ENCODE measurements at places on chromosomes 2 and 18.
A peak's percentile ranks its signal among the peaks of the same experiment; 100 is the strongest.

- no peak for DNase-seq
Observed at GRCh38 chr2:220814441-220814840, 757.7 kb downstream of the EPHA4 start.

DNA sequence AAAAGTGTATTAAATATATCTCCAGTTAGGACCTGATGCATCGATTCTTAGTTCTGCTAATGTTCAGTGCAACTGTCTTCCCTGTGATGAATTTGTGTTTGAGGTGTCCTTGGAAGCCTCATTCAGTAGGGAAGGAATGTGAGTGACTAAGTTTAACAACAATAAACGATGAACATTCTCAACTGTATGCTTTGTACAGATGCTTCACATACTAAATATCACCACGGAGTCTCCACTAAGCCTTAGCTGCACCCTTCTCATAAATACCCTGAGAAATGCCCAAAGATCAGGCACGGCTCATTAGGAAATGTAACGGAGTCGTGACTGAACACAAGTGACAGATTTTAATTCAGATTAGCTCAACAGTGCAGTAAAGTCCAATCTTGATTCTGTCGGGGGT lies 24.4 kb upstream of the AGFG1 start:
- DNase-seq, result no peak

DNA sequence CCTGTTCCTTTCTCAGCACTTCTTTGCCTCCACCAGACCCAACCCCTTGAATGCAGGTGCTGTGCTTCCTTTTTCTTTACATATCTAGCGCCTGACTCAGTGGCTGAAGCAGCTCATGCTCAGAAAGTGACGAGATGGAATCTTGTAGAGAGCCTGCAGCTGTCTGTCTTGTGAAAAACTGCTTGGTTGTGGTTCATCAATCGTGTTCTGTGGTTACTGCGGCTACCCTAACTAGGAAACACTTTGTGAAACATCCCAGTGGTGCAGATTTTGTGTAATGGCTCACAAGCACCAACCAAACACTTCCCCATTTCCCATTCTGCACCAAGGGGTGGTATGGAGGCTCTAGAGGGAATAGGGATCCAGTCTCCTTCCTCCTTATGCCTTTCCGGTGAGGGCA lies 307.2 kb upstream of the MMADHC start:
- no peak for DNase-seq

DNA sequence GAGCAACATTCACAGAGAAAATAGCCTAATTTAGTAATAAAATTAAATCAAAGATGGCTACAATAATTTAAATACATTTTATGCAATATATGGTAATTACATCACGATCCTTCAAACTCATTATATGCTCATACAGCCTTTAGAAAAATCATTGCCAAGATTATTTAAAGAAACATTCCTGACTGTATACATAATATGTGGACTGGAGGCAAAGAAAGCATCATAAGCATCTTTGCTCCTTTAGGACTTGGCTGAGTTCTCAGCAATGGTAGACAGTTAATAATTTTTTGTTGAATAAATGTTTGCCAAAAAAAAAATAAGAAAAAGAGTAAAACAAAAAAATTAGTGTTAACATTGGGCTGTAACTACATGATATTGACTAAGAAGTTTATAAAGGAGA lies 26.9 kb downstream of the NCKAP5 start:
- no peak for DNase-seq

DNA sequence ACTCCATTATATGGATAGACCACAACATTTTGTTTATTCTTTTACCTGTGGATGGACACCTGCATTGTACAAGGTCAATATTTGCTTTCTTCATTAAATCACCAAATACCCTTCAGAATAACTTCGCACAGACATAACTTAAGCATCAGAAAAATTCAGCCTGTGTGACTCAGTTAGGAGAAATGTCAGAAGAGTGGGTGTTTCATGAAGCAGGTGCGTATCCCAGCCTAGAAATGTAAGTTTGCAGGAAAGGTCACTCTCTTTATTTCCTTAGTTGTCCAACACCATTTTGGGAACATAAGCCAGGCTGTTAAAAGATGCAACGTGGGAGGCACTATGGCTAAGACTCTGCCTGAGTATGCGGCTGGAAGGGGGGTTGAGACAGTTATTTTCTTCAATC lies 48.6 kb upstream of the FHL2 start:
- DNase-seq, result no peak

DNA sequence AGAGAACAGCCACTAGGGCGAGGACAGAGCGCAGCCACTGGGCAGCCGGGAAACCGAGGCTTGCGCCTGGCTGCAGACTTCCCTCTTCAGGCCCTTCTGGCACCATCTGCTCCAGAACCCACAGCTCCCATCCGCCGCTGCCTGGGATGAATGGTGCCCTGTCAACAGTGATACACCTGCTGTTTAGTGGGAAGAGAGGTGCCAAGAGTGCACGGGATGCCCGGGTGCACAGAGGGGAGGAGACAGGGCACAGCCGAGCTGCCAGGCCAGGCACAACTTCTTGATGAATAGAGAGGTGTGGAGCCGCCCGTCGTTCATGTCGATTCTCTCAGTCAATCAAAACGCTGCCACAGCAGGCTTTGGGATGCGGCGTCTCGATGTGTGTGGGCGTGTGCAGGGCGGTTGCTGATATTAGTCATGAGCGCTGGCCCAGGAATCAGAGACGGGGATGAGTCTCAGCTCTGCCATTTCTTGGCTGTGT lies 39.5 kb downstream of the RRM2 start:
- DNase-seq, result no peak

DNA sequence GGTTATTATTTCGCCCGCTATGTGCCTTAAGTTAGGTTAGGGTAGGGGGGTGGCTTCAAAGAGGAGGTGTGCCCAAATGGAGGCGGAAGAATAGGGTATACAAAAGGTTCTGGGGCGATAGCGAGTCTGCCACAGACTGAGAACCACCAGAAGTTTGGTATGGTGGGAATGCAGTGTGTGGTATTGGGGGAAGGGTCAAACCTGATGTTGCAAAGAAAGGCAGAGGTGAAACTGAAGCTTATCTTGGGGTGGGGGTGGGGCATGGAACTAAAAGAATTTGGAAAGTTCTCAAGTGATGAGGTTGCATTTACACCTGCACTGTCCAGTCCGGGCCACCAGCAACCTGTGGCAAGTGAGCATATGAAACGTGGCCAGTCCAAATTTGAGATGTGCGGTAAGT lies 11.8 kb upstream of the CCBE1 start:
- no peak for DNase-seq

- DNase-seq, result no peak
Observed at GRCh38 chr18:35590935-35591334, 9.4 kb downstream of the GALNT1 start.

- no peak for DNase-seq
Observed at GRCh38 chr2:224687156-224687555, 29.0 kb downstream of the CCDC195 start.

- DNase-seq, result peak; percentile 22
Observed at GRCh38 chr2:10028988-10029874, 14.1 kb upstream of the KLF11 start.

- no peak for DNase-seq
Observed at GRCh38 chr18:57230861-57231585, 84.1 kb downstream of the BOD1L2 start.

- no peak for DNase-seq
Observed at GRCh38 chr2:79530443-79530842, 17.6 kb downstream of the CTNNA2 start.

GRCh38 chr18:11504962-11505361 lies 104.4 kb upstream of the SLC35G4 start:
- no peak for DNase-seq

DNA sequence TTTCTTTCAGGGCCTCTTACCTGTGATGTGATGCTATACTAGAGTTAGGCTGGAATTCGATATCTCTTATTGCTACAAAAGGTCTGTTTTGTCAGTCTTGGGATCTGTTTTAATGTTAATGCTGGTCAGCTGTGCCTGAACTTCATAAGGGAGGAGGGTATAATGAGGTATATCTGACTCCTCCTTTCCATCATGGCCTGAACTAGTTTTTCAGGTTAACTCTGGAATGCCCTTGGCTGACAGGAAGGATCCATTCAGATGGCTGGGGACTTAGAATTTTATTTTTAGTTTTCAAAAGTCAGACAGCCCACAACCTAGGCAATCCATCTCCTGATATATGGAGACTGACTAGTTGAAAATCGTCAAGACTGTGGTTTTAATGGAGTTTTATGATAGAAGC lies 35.9 kb upstream of the TBC1D8 start:
- DNase-seq, result no peak

DNA sequence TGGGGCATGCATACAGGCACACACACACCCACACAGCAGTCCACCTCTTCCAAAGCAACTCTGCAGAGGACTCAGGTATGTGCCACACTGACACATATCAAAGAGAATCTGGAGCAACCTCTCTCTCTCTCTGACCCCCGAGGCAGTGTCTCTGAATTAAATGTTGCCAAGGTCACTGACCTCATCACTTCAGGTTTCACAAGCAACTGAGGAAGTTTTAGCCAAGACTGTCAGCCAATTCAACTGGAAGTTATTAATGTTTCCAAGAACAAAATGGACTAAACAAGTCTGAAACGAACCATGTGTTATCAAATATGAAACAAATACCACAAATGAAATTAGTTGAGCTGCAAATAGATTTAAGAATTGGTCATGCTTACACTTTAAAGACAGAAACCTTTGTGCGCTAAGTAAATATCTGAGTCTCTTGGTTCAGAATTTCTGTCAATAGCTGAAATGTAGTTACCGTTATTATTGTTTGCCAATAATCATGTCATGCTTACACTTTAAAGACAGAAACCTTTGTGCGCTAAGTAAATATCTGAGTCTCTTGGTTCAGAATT lies 86.1 kb downstream of the SLC25A12 start:
- DNase-seq, result no peak

DNA sequence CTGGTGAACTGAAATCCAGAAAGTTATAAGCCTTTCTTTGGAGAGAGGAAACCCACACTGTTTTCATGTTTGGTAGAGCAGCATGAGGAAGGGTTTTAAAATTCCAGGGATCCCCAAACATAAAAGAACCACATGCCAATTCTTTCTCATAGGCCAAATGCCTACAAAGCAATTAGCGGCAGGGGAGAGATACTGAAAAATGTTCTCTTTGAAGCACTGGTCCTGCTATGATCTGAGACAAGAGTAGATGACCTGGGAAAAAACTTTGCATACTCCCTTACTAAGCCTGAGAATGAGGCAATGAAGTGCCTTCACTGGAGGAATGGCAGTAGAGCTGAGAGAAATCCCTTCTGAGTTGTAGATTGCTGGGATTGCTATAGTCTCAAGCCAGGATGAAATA lies 1261.7 kb downstream of the DSC3 start:
- DNase-seq, result no peak

DNA sequence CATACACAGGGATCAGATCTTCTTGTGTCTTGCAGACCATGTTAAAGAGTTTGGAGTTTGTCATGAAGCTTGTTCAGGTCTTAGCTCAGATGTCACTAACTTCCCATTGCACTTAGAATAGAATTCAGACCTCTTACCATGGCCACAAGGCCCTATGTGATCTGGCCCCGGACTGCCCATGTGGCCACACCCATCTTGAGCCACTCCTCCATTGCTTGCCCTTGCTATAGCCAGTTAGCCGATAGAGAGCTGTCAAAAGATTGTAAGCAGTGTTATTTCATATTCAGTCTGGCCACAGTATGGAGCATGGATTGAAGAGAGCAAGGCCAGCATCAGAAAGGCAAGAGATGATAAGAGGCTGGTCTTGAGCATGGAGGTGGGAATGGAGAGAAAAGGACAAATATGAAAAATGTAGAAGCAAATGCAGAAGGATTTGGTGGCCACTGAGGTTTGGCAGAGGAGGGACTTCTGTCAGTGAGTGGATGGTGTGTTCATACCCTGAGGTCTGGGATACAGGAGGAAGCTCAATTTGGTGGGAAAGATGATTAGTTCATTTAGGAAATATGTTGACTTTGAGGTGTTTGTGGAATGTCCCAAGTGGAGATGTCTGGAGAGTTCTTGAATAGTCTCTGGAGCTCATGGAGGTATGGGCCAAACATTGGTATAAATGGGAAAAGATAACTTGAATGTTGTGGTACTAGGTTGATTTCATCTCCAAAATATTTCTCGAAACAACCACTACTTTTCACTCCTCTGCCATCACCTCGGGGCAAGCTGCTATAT lies 10.6 kb downstream of the DGUOK start:
- DNase-seq, result no peak

DNA sequence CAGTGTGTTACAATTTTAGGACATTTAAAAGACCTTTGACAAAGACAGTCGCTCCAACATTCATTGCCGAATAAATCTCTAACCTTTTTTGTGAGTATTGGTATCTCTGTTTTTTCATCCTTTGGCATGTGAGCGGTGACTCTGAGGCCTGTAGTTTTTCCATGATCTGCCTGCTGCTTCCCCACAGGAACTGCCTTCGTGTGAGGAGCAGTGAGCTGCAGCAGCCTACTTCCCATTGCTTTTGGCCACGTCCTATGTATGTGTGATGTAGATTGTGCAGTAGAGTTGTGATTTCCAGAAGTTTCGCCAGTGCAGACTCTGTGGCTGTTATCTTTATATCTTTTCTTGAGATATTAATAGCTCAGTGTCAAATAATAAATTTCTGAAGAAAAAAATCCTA lies 79.8 kb downstream of the UGGT1 start:
- no peak for DNase-seq

DNA sequence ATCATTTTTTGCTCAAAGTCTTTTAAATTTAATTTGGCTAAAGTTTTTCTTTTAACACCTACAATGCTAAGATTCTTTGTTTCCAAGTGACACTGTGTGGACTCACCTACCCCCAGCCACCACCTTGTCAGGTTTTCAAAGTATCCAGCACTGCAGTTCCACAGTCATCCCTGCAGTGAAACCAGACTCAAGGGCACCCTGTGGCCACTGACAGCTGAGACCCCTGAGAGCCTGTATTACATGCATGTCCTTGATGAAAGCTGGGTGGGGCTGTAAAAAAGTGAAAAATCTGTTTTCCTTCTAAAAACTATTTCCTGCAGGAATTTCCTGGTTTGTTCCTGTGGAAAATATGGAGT lies 19.9 kb downstream of the TPRKB start:
- no peak for DNase-seq

GRCh38 chr18:41714872-41715271 lies 240.2 kb upstream of the PIK3C3 start:
- no peak for DNase-seq

GRCh38 chr2:37688771-37689468 lies 17.5 kb upstream of the CDC42EP3 start:
- no peak for DNase-seq

DNA sequence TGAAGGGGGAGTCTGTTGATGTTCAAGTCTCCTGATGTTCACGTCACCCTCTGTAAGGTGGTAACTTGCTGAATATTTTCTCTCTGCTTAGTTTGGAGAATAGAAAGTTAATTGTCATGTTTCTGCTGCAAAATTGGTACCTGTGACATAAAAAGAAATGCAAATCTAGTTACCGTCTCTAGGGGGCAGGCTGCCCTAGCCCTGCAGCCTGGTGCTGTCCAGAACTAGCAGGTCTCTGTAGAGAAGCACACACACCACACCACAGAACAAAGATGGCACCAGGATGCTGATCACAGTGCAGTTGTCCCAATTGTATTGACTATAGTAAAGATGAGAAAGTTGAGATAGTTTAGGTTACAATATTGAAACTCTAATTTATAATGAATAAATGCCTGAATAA lies 47.0 kb downstream of the SLC9A4 start:
- DNase-seq, result no peak

GRCh38 chr18:10258836-10259474 lies 195.5 kb upstream of the APCDD1 start:
- DNase-seq, result no peak

Measured in activated T-cell treated with anti-CD3 and anti-CD28 coated beads for 1 hour (primary cell).